ENCODE measurements at places on chromosomes 5 and 9.
A peak's percentile ranks its signal among the peaks of the same experiment; 100 is the strongest.

DNA sequence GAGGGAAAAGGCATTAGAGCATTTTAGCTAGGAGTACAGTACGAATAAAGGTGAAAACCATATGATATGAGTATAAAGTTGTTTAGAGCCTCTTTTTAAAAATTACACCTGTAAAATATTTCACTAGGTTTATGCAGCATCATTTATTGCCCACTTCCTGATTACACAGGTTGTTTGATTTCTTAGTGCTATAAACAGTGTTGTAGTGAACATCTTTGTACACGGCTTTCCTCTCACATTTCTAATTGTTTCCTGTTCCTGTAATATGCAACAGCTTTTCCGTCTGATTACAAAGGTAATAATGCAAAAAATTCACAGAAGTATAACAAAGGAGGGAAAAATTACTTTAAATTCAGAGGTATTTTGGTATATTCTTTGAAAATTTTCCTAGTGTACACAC, 13.0 kb downstream of the STOM start:
- no peak for DNase-seq

GRCh38 chr9:116442528-116442927, 244.6 kb upstream of the TRIM32 start:
- DNase-seq, result no peak

DNA sequence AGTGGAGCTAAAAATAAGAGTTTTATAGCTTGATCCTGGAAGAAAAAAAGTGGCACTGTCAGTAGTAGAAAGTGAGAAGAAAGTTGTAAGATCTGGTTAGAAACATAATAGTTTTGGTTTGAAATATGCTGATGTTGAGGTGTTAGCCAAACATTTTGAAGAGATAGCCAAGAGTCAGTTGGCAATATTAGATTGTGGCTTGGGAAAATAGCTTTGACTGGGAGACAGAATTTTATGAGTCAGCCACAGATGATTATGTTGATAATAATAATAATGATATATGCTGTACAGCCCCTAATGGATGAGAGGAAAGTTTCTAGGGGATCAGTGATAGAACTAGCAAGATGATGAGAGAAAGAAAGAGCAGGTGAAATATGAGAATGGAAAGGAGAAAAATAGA, 12.4 kb upstream of the CDH18 start:
- DNase-seq, result no peak

DNA sequence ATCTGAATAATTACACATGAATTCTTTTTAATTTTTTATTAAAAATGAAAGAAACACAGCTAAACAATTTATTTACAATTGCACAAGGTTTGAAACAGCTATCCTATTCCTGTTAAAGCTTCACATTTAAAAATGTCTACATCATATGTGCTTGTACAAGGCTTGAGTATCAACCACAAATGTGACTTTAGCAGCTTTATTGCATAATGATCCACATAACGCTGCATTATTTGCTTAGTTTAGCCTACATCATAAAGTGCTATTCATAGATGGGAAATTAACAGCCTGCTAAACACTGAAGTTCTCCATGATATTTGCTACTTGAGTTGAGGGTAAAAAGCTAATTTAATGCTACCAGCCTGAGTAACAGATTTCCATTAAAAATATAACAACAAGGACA, 45.0 kb downstream of the TRIM36 start:
- DNase-seq, result no peak

DNA sequence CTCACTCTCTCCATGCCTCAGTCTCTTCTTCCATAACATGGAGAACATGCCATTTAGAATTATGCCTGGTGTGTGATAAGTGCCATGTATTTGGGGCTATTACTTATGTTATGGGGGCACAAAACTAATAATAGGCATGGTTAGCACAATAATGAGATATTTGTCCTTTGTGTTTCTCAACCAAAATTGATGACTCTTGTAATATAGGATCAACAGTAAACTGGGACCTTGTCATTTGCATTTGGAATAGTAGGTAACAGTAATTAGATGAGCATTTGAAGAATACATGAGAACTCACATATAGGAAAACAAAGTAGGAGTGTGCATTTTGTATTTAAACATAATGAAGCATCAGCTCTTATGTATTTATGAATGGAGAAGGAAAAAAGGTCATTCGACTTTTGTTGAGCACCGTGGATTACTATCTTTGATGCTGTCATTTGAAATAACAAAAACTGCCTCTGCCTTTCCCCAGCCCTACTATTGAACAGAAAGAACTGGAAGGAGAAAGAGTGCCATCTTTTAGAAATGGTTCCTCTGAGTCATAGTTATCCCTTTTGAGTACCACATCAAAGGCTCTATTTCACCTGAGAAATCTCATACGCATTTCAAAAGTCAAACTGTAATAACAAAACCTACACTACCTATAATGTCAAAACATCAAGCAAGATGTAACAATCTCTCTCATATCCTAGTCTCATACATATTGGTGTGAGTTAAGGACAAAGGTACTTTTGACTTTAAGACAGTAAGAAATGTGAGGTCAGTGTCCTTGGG, 655.2 kb downstream of the PDE4D start:
- DNase-seq, result peak; percentile 35

DNA sequence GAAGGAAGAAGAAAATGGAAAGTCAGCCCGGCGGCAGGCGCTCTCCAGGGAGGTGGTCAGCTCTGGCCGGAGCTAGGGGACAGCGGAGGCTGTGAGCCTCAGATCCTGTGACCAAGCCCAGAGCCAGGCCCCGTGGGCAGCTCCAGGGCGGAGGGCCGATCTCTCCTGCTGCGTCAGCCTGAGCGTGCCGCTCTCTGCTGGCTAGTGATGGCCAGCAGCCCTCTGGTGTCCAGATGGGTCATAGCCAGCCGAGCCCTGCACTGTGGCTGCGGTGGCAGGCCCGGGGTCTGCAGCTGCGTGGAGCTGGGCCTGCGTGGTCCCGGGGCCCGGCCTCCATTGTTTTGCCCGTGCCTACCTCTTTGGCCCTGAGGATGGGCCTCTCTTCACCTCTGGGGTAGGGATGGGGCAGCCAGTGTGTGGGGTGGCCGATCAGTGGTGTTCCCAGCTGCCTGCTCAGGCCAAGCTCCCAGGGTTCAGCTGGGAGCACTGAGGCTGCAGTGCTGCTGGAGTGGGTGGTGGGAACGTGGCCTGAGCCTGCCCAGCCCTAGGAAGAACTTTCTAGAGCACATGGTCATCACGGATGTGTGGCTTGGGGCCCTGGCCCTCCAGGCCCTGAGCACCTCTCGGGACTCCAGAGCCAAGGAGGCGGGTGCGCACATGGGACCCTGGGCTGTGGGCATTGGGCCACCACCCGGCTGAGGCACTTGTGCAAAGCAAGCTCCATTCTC, 17.1 kb upstream of the NRARP start:
- DNase-seq, result no peak

DNA sequence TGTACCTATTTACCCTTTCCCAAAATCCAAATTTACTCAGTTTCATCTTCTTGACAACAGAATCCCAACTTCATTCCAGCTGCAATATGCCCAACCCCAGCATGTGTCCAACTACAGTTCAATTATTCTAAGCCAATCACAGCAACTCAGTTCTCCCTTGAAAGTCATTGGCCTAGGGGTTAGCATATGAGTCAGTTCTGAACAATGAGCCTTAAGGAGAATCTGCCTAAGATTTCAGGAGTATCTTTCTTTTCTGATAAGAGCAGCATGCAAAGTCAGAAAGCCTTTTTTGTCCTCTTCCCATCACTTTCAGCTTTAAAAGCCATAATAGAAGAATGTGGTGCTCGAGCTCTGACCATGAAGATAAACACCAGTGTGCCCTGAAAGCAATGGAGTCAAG, 44.4 kb upstream of the RASGRF2 start:
- DNase-seq, result no peak

DNA sequence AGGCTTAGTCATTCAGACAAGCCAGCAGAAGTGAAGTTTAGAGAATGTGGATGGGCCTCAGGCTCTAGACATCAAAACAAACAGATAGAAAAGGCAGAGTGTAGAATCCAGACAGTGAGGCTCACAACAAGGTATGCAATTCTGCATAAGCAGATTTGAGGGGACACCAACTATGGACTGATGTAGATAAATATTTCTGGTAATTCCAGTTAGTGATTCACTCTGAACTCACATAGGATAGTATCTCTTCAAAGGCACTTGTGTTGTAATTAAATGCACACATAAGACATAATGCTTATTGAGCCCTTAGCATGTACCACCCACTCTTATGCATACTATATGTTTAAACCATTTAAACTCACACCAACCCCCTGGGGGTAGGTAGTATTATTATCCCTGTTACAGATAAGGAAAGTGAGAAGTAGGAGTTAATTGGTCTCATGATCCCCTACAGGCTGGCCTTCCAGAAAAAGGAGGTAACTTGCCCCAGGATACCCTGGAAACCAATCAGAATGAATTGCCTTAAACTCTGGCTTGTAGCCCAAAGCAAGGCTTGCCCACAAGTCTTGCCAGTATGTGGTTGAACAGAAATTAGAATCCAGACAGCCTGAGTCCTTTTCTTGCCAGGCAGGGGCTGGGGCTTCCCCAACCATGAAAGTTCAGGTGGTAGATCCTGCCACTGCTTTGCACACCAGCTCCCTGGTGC, 39.5 kb upstream of the HSPB3 start:
- DNase-seq, result no peak

DNA sequence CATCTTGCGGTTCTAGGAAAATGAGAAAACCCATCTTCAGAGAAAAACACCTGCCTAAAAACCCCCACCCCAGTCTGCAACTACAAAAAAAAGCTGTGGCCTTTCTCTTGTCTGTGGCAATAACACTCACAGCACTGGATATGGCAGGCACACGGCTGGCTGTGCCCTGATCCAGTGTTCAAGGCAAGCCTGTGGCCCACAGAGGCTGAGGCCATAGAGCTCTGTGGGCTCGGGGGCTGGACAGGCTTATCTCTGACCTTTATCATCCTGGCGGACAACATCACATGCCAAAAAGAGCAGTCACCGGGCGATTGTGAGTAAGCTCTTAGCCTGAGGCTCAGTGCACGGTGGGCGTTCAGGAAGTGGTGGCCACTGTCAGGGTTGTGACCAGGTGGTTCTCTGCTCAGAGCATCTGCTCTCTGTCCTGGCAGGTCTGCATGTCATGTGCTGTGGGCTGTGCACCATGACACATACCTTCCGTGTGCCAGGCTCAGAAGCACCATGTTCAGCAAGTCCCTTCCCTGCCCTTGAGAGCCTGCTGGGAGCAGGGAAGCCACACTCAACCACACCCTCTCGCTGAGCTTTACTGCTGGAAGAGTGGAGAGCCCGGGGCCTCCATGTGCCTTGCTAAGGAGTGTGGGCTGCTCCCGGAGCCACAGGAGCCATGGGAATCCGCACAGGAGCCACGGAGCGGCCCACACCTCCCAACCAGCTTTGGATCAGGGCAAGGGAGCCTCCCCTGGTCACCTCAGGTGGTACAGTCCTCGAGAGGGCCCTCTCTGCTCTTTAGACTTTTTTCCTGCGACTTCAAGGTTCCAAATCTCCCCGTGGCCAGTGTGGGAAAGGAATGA, 34.6 kb upstream of the WDR38 start:
- DNase-seq, result no peak

GRCh38 chr9:107983181-107983603, 493.6 kb upstream of the KLF4 start:
- no peak for DNase-seq

- DNase-seq, result no peak
These were observed 119.9 kb upstream of the DAP start for GRCh38 chr5:10880934-10881333.

DNA sequence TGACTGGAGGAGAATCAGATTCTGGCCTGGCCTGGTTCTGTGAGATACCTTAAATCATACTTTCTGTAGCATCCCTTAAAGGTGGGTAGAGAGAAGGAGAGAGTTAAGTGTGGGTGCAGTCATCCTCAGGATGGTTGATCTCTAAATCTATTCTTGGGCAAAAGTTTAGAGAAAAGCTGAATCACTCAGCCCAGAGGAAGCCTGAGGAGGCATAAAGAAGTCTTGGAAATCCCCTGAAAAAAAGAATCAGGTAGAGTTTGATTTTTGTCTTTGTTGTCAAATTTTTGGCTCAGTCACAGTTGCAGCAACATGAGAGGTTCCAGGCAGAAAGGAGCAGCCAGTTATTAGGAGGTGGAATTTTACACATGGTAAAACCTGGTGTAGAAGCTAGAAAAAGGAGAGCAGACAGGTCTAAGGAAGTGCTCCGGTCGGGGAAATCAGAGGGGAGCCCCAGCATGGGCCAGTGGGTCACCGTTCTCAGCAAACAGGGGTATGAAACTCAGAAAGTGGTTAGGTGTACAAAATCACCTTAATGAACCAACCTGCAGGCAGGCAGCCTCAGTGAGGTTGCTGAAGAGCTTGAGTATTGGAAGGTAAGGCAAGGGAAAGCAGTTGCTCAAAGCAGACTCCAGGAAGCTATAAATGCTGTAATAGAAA, 116.2 kb upstream of the CNTLN start:
- DNase-seq, result no peak

DNA sequence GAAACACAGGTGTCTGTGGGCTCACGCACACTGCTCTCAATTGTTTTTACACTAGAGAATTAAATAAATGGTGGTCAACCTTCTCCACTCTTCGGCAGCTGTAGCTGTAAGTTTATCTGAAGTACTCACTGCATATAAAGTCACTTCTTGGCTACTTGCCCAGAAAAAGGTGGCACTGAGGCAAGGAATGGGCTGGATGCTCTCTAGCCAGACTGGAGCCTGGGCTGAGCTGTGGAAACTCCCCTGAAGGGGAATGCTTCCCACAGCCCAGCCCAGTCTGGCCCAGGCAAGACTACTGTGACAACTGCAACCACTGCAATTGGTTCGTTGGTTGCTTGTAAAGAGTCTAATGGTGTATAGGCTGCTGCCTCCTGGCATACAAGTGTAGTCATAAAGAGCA, 4.5 kb downstream of the LEAP2 start:
- DNase-seq, result no peak

- no peak for DNase-seq
These were observed 1.6 kb downstream of the NINJ1 start for GRCh38 chr9:93132287-93132927.

DNA sequence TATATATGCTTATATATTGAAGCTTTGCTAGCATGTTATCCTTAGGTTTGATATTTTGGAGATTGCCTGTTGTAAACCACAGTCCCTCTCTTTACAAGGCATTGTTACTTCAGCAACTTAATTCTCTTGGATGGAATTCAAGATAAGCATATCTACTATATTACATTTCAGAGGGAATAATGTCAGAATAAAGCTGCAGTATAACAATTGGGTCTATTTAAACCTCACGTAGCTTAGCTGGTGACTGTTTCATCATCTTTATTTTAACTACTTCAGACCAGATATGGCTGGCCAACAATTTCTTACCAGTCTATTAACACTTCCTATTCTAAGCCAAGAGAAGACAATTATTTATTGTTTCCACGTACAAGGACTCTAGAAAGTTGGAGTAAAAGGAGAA, 27.1 kb downstream of the ZCCHC10 start:
- no peak for DNase-seq

GRCh38 chr5:174698156-174698555, 26.2 kb upstream of the MSX2 start:
- no peak for DNase-seq
